ENCODE measurements at places on chromosomes 2 and 18.

GRCh38 chr2:212904646-212905045 lies 246.8 kb downstream of the IKZF2 start:
- DNase-seq: no peak

- DNase-seq: no peak
These were observed 80.7 kb downstream of the CCBE1 start for GRCh38 chr18:59616501-59616900.

DNA sequence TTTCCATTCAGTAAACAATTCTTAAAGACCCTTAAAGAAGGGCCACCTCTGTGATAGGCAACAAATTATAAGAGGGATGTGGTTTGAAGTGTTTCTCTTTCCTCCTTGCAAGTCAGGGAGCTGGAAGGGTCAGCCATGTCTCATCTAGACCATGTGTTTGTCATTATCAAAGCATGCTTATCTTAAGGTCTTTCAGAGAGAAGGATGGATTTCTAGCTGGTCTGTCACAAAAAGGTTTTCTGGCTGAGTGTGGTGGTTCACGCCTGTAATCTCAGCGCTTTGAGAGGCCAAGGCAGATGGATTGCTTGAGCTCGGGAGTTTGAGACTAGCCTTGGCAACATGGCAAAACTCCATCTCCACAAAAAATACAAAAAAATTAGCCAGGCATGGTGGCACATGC lies 59.2 kb upstream of the PEX13 start:
- DNase-seq: no peak

GRCh38 chr2:206023183-206023582 lies 62.8 kb downstream of the INO80D start:
- no peak for DNase-seq

DNA sequence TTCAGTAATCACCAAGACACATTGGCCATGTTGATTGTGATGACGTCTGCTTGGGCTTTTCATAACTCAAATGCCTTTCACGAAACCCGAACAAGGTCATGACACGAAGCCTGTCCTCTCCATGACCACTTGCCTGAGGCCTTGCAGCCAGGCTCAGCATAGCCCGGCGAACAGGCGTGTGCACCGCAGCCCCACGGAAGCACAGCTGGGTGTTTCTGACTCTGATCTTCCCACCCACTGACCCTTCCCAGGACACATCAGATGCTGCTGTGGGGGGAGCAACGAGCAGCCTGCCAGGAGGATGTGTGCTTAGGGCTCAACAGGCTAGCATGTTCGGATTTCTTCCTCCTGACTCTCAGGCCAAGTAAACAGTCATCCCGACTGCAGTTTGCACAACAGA lies 369.4 kb upstream of the SALL3 start:
- DNase-seq: no peak

Measured in NCI-H1930 (cell line).